Cardiac fibroblast (primary cell): ENCODE measurements at places on chromosomes 1 and 21.
A peak's percentile ranks its signal among the peaks of the same experiment; 100 is the strongest.

GRCh38 chr1:94612525-94613204 is 71.1 kb upstream of the F3 start:
- DNase-seq, result no peak

- no peak for DNase-seq
These were observed 226.7 kb upstream of the RUNX1 start for GRCh38 chr21:35275776-35276175.

DNA sequence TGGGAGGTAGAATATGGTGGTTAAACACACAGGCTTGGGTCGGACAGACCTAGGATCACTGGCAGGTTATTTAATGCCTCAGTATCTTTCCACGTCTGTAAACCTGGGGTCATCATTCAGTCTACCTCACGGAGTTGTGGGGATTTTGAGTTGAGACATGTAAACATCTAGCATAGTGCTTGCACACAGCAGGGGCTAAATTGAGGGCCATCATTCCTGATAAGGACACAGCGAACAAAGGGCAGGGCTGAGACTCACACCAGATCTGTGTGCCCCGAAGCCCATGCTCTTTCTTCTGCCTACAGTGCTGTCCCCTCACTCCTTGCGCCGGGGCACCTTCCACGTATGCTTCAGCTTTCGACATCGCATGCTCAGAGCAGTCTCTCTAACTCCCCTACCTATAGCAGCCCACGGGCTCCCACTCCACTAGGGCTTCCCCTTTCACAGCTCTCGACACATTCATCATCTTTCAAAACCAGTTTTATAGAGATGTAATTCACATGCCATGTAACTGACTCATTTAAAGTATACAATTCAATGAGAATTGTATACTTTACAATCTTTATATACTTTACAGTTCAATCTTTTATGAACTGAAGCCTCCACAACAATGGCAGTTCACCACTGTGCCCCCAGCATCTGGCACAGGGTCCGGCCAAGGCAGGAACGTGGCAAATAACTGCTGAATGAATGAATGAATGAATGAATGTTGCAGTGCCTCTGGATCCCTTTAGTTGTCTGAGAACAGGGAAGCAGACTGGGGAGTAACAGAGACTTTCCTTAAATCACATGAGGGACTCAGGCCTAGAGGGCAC is 48.0 kb downstream of the GPR161 start:
- DNase-seq, result no peak

DNA sequence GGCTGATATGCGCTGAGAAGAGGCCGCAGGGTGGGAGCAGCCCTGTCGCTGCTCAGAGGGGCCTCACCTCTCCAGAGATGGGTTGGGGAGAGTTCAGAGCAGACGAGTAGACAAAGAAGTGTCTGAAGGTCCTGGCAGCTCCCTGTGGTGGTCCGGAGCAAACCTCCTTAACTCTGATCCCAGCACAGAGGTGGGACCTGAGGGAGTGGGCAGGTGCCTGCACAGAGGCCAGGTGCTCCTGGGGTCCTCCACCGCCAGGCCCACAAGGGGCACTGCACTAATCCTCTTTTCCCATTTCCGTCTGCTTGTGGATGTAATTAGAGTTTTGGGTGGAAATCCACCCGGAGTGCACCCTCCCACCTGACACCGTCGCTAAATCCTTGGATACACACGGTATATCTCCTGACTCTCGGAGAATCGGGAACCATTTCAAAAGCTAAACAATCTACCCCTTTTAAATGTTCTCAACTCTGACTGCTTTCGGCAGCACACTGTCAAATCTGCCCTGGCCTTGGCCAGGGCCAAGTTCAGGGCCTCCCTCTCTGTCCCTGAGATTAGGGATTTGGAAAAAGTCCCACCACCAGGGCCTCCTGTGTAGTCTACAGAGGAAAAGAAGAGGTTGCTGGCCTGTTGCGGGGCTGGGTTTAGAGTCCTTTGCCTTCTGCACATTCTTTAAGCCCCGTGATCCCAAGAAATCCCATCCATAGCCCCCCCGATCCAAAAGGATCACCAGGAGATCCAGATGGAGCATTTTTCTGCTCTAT is 22.4 kb downstream of the CASZ1 start:
- no peak for DNase-seq

GRCh38 chr1:49389699-49390098 is 613.0 kb upstream of the BEND5 start:
- DNase-seq, result no peak

DNA sequence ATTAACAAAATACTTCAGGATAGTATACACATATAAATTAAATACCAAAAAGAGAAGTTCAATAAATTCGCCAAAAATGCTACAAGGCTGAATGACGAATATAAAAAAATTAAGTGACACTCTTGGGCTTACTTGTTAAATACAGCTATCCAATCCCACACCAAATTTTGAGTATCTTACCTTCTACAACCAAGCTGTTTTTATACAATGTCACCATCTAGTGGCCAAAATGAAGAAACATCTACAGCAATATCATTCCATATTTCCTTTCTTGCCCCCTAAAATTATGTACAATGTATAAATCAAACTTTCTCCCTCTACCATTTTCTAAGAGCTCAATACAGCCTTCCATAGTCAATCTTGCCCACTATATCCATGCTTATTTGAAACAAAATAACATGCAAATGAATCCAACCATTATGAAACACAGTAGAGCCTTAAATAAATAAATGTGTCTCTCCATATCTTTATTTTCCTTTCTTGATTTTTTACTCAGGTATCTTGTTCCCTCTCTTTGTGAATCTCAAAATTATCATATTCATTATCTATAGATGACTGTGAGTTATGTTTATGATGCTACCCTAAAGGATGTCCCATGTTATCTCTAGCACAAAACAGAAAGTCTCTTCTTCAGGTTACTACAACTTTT is 86.3 kb downstream of the ACBD6 start:
- peak; percentile 75 for DNase-seq

DNA sequence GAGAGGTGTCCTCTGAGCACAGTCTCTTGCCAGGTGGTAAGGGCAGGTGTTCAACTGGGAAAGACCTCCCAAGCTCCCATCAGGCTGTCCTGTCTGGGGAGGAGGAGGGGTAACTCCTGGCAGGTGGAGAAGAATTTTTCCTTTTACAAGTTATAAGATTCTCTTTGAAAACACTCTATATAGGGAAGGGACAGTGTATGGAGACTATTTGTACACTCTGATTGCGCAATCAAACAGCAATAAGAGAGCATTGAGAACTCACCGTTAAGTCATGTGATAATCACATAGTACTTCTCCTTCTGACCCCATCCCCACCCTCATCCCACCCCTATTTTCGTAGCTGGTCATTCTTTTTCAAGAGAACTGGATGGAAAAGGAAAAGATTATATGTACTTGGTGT is 179.3 kb upstream of the ZNF644 start:
- no peak for DNase-seq

DNA sequence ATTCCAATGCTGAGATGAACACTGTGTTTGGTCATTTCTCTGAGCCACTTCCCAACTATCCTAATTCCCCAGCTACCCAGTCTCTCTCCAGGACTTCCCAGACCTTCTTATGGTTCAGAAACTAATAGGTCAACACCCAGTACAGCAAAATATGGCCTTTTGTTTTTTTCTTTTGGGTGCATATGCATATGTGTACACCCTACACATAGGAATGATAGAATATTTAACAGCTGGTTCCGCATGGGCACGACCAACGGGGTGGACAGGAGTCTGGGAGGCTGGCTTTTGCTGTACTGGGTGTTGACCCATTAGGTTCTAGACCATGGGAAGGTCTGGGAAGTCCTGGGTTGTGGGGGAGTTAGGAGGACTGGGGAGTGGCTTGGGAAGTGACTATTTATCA is 143.9 kb downstream of the MRPS6 start:
- no peak for DNase-seq
